ENCODE measurements at places on chromosomes 11 and 22.
A peak's percentile ranks its signal among the peaks of the same experiment; 100 is the strongest.

GRCh38 chr11:69014084-69014851 is 1.2 kb upstream of the MRGPRF start:
- no peak for DNase-seq

DNA sequence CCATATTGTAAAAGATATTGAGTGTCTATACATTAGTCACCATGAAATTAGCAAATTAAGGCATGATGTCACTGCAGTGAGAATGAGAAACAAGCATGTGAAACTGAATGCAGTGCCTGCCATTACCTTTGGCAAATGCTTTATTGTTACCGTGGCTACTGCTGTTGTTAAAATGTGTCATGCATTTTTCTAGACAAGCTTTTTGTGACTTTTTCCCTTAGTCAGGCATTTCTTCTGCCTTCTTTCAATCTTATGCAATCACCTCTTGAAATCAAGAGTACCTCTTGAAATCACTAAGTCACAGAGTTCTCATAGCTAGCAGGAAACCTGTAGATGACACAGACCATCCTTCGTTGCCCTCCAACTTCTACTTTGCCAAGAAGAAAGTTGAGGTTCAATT is 461.7 kb upstream of the TENM4 start:
- DNase-seq: no peak

DNA sequence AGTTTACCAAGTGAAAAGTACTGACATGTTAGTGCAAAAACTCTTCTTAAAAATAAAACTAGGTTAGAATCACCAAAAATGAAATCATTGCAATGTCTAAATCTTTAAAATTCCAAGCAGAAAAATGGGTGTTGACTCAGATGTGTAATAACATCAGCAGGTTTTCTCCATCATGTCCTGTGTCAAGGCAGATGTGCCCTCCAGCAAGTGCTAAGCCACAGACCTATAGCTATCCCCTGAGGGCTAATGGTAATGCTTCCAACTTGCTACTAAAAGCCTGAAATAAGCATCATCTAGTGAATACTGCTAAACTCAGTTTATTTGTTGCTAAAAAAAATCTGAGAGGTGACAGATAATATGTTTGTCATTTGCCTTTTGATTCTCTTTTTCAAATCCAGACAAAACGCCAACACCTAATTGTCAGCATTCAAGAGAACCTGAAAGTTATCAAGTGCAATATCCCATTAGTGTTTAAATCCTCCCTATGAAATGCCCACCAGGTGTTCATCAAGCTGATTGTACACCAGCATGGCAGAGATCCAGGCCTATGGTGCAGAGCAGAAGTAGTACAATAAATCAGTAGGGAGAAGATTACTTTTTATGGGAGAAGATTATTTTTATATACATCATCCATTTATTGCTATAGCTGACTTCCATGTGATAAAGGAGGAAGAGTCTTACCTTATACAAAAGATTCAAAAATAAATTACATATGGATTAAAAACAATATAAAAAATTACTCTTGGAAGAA is 55.1 kb upstream of the SYT9 start:
- no peak for DNase-seq

GRCh38 chr11:45890886-45891550 is 5.6 kb downstream of the MAPK8IP1 start:
- DNase-seq: no peak

- no peak for DNase-seq
These were observed 737.2 kb downstream of the LRRC4C start for GRCh38 chr11:40722179-40722795.

- no peak for DNase-seq
These were observed 32.5 kb upstream of the RASL10A start for GRCh38 chr22:29348041-29348440.

DNA sequence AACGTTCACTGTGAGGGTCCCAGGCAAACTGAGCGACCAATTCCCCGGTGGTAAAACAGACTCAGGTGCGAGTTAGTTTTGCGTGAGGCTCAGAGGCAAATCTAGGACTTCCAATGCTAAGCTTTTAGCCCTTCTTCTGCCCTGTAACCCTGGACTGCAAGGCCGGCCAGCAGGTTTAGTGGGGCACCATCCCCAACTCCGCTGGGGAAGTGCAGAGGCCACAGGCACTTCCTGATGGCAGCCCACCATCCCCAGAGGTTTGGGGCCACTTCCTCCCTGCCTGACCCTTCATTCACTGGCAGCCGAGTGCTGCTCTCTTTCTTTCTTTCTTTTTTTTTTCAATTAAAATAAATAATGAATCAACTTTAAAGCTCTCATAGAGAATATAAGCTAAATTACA is 124.6 kb upstream of the B3GAT1 start:
- no peak for DNase-seq

DNA sequence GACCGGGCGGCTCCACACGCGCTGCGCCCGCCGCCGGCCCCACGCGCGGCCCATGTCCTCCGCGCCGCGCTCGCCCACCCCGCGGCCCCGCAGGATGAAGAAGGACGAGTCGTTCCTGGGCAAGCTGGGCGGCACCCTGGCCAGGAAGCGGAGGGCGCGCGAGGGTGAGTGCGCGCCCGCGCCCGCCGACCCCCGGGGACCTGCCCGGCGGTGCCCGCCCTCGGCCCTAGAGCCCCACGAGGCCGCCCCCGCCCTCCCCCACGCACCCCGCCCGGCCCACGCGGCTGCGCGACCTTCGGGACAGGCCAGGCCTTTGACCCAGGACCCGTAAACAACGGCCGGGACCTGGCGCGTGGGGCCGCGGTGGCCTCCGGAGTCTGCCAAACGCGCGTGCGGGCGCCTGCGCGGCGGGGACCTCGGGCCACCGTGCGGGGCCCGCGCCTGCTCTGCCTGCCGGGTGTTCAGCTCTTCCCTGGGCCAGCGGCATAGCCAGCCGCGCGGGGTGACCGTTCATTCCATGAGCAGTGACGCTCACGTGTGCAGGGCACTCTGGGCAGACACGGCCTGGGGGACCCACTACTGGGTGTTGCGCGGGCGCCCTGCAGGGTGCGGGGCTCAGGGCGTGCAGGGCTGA is at the start of gene PARVB:
Gene PARVB, plus strand, starts transcription at position 15 of the 634 bp plus-strand sequence. Its CDS starts 38 bp downstream, at position 53.
- no peak for DNase-seq

GRCh38 chr11:41053894-41054293 is 405.6 kb downstream of the LRRC4C start:
- DNase-seq: no peak

- DNase-seq: no peak
These were observed 464.9 kb upstream of the CCDC90B start for GRCh38 chr11:83751041-83751440.

DNA sequence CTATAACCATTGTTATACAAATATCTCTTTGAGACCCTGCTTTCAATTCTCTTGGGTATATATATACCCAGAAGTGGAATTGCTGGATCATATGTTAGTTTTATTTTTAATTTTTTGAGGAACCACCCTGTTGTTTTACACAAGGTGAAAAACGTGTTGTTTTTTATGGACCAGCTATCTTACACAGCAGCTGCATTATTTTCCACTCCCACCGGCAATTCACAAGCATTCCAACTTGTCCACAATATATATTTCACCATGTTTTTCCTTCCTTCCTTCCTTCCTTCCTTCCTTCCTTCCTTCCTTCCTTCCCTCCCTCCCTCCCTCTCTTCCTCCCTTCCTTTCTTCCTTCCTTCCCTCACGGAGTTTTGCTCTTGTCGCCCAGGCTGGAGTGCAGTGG is 6.3 kb upstream of the APOL5 start:
- DNase-seq: no peak

- DNase-seq: no peak
These were observed 4.9 kb downstream of the LRP4 start for GRCh38 chr11:46913484-46913883.

DNA sequence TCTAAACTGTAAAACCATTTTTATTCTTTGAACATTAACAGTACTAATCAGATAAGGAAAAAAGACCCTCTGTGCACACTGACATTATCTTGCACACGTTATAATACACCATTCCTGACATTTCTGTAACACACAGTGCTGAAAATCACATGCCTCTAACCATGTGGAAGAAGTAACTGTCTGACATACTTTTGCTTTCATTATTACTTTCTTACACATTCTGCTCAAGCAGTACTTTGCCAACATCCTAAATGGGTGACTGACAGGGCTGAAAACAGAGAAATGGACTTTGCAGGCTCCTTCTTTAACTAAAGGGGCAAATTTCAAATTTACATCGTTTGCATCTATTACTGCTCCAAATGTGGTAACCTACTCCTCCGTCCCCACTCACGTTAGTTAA is 22.8 kb upstream of the TP53AIP1 start:
- DNase-seq: no peak

DNA sequence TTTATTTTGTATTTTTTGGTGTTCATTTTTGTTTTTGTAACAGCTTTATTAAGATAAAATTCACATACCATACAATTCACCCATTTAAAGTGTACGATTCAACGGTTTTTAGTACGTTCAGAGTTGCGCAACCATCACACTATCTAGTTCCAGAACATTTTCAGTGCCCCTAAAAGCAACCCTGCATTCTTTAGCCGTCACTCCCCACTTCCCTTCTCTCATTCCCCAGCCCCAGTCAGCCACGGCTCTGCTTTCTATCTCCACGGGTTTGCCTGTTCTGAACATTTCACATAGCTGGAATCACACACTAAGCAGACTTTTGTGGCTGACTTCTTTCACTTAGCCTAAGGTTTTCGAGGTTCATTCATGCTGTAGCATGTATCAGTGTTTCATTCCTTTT is 9.6 kb upstream of the KCNQ1OT1 start:
- DNase-seq: no peak

DNA sequence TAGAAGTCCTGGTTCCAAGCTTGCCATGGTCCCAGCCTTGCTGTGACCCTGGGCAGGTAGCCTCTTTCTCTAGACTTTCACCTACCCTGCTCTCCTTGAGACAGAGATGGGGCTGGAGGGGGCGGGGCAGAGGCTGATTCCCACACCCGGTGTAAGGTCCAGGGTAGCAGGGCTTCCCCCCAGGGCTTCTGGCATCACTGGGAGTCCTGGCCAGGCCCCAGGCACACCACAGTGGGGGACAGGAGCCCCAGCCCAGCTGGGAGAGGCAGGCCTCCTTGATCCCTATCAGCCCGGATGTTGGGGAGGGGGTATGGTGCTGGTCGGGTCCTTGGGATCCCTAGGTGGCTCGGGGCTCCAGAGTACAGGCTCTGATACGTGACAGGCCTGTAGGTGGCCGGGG is 1.7 kb upstream of the NUDT8 start:
- no peak for DNase-seq

DNA sequence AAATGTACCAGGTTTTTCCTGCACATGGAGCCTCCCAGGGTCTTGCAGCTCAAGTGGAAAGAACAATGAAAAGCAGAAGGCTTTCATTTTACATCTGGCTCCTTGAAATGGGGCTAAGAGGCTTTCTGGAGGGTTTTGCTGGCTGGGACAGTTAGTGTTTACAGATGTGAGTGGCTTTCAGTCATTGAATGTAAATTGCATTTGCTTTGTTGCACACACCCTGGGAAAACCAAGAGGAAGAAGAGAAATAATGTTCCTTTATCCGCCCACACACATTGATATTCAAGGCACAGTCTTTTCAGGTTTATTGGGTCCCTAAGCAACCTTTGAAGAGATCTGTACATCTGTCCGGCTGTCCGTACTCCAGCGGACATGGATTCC is 144.5 kb downstream of the SPON1 start:
- DNase-seq: no peak

GRCh38 chr22:20494978-20495860 is at the start of gene KLHL22:
KLHL22 (minus strand) TSS chr22:20495795; CDS start chr22:20489211, 6,584 bp downstream.
- no peak for DNase-seq

DNA sequence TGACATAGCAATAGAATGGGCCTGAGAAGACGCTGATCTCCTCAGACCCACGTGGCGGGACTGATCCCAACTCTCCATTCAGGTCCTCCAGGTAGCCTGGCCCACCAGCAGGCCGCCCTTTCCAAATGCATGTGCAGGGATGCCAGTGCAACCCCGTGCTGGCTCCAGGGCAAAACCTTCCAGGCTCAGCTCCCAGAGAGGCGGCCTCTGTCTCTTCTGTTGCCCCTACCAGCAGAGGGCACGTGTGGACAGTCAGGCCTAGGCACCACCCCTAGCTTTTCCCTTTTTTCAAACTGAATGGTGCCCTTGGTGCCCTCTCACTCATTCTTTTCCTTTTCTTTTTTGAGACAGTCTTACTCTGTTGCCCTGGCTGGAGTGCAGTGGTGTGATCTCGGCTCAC is 121.7 kb downstream of the OSBP2 start:
- no peak for DNase-seq

DNA sequence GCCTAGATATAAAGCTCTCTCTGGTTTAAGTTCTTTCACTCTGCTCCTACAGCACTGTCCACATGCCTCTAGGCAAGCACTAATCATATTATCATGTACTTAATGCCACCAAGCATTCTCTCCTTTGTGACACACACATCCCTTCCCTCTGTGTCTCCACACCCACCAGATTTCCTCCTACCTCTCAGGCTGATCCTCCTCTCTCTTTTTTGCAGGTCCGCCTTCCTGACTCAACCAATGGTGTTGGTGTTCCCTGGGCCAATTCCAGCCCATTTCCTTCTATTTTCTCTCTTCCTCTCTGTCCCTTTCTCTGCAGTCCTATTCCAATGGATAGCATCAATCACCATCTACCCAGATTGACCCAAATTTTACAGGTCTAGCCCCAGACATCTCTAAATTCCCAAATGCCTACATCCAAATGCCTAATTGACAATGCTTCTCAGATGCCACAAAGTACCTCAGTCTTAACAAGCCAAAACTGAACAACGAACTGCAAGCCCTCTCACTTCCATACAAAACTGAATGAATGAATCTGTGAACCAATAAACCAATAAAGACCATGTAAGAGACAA is 504 bp upstream of the ZNF215 start:
- DNase-seq: no peak

DNA sequence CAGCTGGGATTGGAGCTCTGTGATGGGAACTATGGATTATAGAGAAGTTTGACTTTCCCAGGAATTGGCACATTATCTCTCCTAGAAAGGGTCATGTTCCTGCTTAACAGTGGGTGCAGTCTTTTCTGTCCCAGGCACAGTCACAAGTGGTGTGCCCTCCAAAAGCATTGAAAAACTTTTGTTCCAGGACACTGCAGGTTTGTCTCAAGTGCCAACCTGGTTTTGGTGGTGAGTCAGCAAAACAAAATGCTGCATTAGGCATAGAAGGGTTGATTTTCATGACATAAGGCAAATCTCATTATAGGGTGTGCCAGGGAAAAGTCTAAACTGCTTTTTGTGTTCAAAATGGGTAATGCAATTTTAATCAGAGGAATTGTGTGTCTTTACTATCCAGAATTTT is 4.9 kb downstream of the HTATIP2 start:
- DNase-seq: no peak

- DNase-seq: peak; percentile 68
These were observed at the start of gene DERL3 for GRCh38 chr22:23838681-23839468. DERL3 (minus strand) TSS chr22:23839006; CDS start chr22:23838987, 19 bp downstream.

- DNase-seq: no peak
These were observed 87.7 kb downstream of the TMPRSS5 start for GRCh38 chr11:113618360-113618759.
